T-helper 2 cell treated with Interferon-gamma antibody and Interleukin-4, amounts not matched to agents 5 μg/mL and 100 μg/mL, for 36 hours (primary cell): ENCODE measurements at places on chromosomes 2 and 18.

DNA sequence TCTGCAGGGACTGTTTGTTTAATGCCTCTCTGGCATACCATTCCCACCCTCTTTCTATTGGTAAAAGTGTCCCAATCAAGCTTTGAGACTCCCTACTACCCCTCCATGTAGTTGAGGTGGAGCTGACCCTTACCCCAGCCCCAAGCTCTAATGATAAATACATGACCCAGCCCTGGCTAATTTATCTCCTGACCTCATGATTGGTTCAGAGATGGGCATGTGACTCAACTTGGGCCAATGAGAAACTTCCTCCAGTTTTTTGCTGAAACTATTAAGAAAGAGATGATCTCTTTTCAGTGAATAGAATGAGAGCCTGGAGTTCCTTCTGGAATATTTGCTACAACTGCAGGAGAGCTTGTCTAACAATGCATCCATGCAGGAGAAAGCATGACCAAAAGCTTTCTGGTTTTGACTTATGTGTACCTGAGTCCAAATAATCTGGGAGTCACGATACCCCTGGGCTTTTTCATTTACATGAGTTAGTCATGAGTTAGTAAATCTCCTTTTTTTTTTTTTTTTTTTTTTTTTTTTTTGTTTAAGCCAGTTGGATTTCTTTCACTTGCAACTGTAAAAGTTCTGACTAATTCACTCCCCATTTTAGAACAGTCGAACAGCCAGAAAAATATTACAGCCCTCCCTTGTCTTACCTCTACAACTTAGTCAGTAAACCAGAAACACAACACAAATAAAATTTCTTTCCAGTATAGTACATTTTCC is 66.5 kb upstream of the TLK1 start:
- H3K4me1 ChIP-seq, result peaks cover 2% of the 10 kb centered on the region
- no peak overlapping the region for H3K4me3 ChIP-seq
- H3K27me3 ChIP-seq, result peaks cover 6% of the 10 kb centered on the region
- no peak for DNase-seq

- H3K4me1 ChIP-seq, result no peaks in the 10 kb centered on the region
- no peak overlapping the region for H3K4me3 ChIP-seq
- H3K27me3 ChIP-seq, result no peaks in the 10 kb centered on the region
- no peak for DNase-seq
- no peak overlapping the region for H3K27ac ChIP-seq
- H3K36me3 ChIP-seq, result no peaks in the 10 kb centered on the region
Observed at GRCh38 chr2:144995482-144995881, 475.6 kb upstream of the ZEB2 start.

- peaks cover 19% of the 10 kb centered on the region for H3K36me3 ChIP-seq
- no peak overlapping the region for H3K27ac ChIP-seq
- H3K27me3 ChIP-seq, result peaks cover 18% of the 10 kb centered on the region
- H3K4me3 ChIP-seq, result no peak overlapping the region
- DNase-seq, result no peak
- H3K4me1 ChIP-seq, result peaks cover 5% of the 10 kb centered on the region
Observed at GRCh38 chr2:232038251-232038880, 76.9 kb downstream of the DIS3L2 start.

GRCh38 chr18:12006488-12006840 is 25.2 kb downstream of the IMPA2 start:
- H3K27me3 ChIP-seq, result no peaks in the 10 kb centered on the region
- no peak for DNase-seq
- H3K4me3 ChIP-seq, result no peak overlapping the region

DNA sequence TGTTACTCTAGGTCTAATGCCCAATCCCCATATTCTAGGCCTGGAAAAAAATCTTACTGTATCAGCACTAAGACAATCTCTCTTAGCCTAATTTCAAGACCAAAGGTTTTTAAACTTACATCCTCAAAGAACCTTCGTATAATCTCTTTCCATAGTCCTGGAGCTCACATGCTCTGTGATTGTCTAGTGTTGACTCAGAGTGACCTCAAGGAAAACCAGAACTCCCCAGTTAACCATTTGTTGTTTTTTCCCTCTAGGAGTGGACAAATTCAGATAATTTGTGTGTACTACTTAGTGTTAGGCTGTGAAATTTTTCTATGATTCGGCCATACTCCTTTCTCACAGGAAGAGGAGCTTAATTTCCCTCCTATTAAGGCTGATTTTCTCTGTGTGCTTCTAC is 536.1 kb downstream of the SLC4A3 start:
- H3K27ac ChIP-seq, result no peak overlapping the region
- H3K36me3 ChIP-seq, result no peaks in the 10 kb centered on the region
- no peaks in the 10 kb centered on the region for H3K4me1 ChIP-seq
- H3K4me3 ChIP-seq, result no peak overlapping the region

- no peaks in the 10 kb centered on the region for H3K36me3 ChIP-seq
- no peak for DNase-seq
- H3K4me1 ChIP-seq, result no peaks in the 10 kb centered on the region
- H3K27me3 ChIP-seq, result peaks cover 3% of the 10 kb centered on the region
- no peak overlapping the region for H3K27ac ChIP-seq
Observed at GRCh38 chr2:100192300-100192699, 49.9 kb upstream of the AFF3 start.

DNA sequence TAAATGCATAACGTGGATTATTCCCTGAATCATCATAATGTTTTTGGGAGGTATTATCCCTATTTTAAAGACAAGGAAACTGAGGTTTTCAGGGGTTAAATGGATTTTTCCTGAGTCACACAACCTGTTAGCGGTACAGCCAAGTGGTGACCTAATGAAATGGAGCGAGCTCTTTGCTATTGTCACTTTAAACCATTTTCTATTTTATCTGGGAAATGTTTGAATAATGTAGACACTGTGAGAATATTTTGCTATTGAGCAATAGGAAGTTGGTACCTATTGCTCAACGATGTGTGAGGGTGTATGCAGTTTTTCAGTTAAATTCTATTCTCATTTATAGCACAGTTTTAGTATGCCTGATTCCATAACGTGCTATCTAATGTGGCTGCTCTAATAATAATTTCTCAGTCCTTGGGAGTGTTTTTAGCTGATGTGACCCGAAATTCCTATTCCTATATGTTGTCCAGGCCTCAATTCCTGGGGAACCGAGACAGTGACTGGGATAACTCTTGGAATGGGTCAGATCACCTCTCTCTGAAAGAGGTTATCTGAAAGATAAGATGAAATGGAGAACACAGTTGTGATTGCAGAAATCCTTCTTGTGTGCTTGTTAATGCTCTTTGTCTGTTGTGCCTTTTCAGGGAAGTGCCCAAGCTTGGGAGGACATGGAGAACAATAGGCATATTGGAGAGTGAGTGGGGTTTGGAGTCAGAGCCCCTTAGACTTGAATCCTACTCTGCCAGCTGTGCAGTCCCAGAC is 38.4 kb downstream of the ABCB11 start:
- H3K27ac ChIP-seq, result no peak overlapping the region
- DNase-seq, result no peak
- H3K4me3 ChIP-seq, result no peak overlapping the region
- peaks cover 10% of the 10 kb centered on the region for H3K27me3 ChIP-seq

DNA sequence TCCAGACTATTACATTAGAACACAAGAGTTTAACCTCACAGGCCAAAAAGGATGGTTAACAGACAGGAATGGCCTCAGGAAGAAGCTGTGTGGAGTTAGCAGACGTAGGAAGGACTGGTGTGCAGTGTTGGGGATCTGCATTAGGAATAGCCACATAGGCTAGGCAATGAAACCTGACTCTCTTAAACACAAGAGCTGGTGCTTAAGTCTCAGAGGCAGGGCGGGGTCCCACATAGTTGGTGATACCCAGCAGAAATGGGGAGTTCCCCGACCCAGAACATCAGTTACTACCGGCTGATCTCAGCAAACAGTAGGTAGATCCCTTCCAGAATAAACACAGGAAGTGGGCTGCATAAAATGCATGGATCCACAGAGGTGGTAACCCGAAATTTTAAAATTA is 64.1 kb downstream of the CCDC93 start:
- H3K36me3 ChIP-seq, result peaks cover 60% of the 10 kb centered on the region
- no peak overlapping the region for H3K4me3 ChIP-seq
- no peak for DNase-seq
- H3K4me1 ChIP-seq, result peaks cover 3% of the 10 kb centered on the region
- no peak overlapping the region for H3K27ac ChIP-seq

- no peaks in the 10 kb centered on the region for H3K27me3 ChIP-seq
- H3K4me1 ChIP-seq, result no peaks in the 10 kb centered on the region
- H3K4me3 ChIP-seq, result no peak overlapping the region
- H3K27ac ChIP-seq, result no peak overlapping the region
Observed at GRCh38 chr2:52852006-52852405, 915.6 kb upstream of the CHAC2 start.

DNA sequence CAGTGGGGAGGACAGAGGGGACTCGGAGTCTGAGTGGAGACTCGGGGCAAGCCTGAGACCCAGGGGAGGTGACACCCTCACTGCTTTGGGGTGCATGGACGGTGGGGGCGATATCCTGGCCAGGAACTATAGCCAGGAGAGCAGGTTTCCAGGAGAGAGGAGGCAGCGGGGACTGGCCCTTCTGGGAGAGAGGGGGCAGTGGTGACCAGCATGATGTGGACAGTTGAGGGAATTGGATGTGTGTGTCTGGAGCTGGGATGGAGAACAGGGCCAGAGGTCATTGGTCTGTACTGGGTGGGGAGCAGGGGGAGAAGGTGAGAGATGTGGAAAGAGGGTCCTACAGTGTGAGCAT is 63.6 kb downstream of the ACKR3 start:
- H3K36me3 ChIP-seq, result no peaks in the 10 kb centered on the region
- no peak overlapping the region for H3K27ac ChIP-seq
- H3K27me3 ChIP-seq, result no peaks in the 10 kb centered on the region
- peaks cover 2% of the 10 kb centered on the region for H3K4me1 ChIP-seq
- no peak overlapping the region for H3K4me3 ChIP-seq

GRCh38 chr18:49898421-49898820 is 85.1 kb upstream of the ACAA2 start:
- no peaks in the 10 kb centered on the region for H3K36me3 ChIP-seq
- H3K27ac ChIP-seq, result no peak overlapping the region
- H3K4me1 ChIP-seq, result no peaks in the 10 kb centered on the region
- no peak overlapping the region for H3K4me3 ChIP-seq
- DNase-seq, result peak; percentile 56

GRCh38 chr2:54862742-54863141 is 139.3 kb downstream of the EML6 start:
- H3K4me3 ChIP-seq, result no peak overlapping the region
- DNase-seq, result no peak
- peaks cover 5% of the 10 kb centered on the region for H3K27me3 ChIP-seq
- H3K4me1 ChIP-seq, result no peaks in the 10 kb centered on the region
- no peaks in the 10 kb centered on the region for H3K36me3 ChIP-seq

GRCh38 chr2:186675380-186675779 is 18.5 kb upstream of the FAM171B start:
- peaks cover 42% of the 10 kb centered on the region for H3K36me3 ChIP-seq
- no peak overlapping the region for H3K27ac ChIP-seq
- DNase-seq, result no peak
- H3K4me3 ChIP-seq, result no peak overlapping the region

DNA sequence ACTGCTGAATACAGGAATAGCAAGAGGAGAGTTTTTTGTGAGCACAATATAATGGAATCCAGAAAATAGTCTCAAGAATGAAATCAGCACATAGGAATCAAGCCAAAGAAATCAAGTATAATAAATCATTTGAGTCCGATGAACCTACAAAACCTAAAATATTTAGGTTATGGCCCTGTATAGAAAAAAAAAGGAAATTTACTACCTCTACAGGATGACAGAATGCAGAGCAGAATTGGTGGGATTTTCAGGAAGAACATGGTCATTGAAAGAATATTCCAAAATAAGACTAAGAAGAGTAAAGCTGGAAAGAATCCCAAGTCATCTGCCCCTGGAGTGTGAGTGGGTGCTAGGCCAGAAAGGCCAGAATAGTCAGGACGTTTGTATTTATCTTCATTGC is 1041.2 kb upstream of the CDH2 start:
- H3K4me3 ChIP-seq, result no peak overlapping the region
- DNase-seq, result no peak
- no peak overlapping the region for H3K27ac ChIP-seq
- no peaks in the 10 kb centered on the region for H3K36me3 ChIP-seq

DNA sequence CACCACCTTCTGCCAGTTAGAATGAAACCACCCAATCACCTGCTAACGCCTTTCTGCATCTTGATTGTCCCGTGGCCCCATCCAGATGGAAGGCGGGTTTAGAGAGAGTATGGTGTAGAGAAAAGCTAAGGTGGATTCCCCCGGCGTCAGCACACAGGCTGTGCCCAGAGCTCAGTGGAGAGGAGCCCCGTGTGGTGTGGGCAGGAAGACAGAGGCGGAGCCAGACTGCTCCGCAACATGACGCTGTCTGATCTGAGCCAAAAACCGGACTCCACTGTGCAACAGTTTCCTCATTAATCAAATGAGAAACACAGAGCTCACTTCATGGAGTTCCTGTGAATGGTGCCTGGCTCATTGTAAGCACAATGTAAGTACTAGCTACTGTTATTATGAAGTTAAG is 448.1 kb upstream of the SMIM21 start:
- no peaks in the 10 kb centered on the region for H3K4me1 ChIP-seq
- H3K36me3 ChIP-seq, result no peaks in the 10 kb centered on the region
- H3K27ac ChIP-seq, result no peak overlapping the region
- no peak overlapping the region for H3K4me3 ChIP-seq
- H3K27me3 ChIP-seq, result no peaks in the 10 kb centered on the region
- no peak for DNase-seq

DNA sequence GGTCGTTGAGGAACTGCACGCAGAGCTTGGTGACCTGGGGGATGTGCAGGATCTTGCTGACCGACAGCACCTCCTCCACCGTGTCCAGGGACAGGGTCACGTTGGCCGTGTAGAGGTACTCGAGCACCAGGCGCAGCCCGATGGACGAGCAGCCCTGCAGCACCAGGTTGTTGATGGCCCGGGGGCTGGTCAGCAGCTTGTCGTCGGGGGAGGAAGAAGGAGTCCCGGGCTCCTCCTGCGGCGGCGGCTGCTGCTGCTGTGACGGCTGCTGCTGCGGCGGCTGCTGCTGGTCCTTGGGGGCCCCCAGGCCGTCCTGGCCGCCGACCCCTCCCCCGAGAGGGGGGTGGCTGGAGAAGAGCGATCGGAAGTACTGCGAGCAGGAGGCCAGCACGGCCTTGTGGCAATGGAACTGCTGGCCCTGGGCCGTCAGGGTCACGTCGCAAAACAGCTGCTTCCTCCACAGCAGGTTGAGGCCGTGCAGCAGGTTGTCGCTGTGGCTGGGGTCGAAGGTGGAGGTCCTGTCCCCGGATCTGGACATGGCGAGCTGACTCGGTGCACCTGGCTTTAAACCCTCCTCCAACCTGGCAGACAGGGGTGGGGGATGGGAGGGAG is 2.7 kb downstream of the KLHL14 start:
- no peak overlapping the region for H3K27ac ChIP-seq
- H3K27me3 ChIP-seq, result peaks cover 51% of the 10 kb centered on the region
- H3K36me3 ChIP-seq, result no peaks in the 10 kb centered on the region

DNA sequence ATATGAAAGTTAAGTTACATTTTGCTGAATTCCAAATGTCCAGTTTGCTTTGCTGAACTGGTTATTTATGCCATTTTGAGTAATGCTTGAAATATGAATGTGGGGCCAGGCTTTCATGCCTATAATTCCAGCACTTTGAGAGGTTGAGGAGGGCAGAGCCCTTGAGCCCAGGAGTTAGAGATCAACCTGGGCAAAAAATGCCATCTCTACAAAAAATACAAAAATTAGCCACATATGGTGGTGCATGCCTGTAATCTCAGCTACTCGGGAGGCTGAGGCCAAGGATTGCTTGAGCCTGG is 101.2 kb upstream of the ITGA6 start:
- H3K27me3 ChIP-seq, result no peaks in the 10 kb centered on the region
- H3K4me1 ChIP-seq, result no peaks in the 10 kb centered on the region
- no peak overlapping the region for H3K27ac ChIP-seq
- DNase-seq, result no peak
- H3K36me3 ChIP-seq, result no peaks in the 10 kb centered on the region
